Right lobe of liver (tissue), 6 donors: ENCODE measurements at places on chromosomes 16 and 17.

DNA sequence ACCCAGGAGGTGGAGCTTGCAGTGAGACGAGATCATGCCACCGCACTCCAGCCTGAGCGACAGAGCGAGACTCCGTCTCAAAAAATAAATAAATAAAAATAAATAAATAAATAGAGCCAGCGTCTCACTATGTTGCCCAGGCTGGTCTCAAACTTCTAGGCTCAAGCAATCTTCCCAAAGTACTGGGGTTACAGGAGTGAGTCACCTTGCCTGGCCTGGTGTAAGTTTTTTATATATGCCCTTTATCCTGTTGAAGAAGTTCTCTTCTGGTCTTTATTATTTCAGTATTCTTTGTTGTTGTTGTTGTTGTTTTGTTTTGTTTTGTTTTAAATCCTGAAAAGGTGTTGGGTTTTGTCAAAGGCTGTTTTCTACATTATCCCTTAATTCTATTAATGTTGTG is 30.1 kb upstream of the ABCC1 start:
- no peak for DNase-seq

DNA sequence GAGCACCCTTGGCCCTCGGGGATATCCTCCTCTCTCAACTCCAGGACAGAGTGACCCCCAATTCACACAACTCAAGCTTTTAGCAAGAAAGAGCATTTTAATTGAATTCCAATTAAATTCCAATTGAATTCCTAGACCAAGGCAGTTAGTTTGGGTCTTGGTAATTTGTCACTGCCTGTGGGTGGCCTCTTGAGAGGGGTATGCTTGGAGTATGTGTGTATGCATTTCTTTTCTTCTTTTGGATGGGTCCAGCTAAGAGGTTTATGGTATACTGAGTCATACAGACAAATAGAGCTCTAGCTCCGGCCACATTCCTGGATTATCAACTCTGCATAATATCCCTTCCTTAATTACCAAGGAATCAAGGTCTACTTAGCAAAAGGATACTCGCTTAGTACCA is 136.7 kb downstream of the PCTP start:
- DNase-seq, result no peak

- no peak for DNase-seq
Measured at GRCh38 chr17:17782523-17783115, 54.2 kb downstream of the SREBF1 start.

GRCh38 chr17:78818932-78819331 is 21.7 kb downstream of the USP36 start:
- no peak for DNase-seq

DNA sequence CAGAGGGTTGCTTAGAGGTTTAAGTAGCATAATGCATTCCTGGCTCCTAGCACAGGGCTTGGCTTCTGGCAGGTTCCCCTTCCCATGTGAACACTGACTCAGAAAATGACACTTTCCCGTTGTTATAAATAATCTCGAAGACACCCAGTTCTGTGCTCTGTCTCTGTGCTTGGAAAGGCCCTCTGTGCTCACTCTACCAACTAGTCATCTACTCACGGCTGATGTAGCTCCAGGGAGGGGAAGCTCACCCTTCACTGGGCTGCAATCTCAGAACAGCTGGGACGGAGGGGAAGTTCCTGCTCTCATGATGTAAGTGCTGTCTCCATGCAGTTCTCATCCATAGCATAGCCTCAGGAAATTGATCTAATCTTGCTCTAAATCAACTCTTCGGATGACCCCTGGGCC is 230.5 kb upstream of the ASIC2 start:
- no peak for DNase-seq

DNA sequence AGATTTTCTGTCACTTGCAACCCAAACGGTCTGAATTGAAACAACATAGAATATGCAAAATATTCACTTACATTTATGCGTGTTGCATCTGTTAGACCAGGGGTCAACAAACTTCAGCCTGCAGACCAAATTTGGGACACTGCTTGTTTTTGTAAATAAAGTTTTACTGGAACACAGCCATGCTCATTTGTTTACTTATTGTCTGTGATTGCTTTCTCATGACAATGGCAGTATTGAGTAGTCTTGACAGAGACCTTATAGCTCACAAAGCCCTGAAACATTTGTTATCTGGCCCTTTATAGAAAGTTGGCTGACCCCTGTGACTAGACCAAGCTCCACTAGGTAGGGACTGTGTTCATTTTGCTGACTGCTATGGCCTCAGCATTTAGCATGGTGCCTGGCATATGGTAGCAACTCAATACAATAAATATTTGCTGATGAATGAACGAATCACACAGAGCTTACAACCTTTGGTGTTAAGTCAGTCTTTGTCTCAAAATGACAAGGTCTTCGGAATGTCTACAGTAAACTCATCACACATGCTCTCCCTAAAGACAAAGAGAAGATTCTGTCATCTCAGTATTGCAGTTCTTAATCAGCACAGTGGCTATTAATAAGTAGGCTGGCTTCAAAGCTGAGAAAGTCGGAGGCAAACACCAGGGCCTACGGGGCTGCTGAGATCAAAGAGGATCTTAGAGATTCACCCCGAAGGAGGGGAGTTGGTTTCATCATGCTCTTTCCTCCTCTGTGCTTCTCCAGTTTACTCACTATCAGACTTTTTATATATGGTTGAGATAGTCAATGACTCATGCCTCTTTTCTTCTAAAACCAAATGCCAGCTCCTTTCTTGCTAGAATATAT is 95.2 kb upstream of the AXIN2 start:
- DNase-seq, result no peak

GRCh38 chr16:50622643-50623369 is 58.3 kb downstream of the SNX20 start:
- DNase-seq, result no peak
